ENCODE measurements at places on chromosomes 1 and 21. TPM values are rescaled to one million over a fixed set of nuclear protein-coding genes. Genes with fewer than 3 reads are reported as not detected.
A peak's percentile ranks its signal among the peaks of the same experiment; 100 is the strongest.

DNA sequence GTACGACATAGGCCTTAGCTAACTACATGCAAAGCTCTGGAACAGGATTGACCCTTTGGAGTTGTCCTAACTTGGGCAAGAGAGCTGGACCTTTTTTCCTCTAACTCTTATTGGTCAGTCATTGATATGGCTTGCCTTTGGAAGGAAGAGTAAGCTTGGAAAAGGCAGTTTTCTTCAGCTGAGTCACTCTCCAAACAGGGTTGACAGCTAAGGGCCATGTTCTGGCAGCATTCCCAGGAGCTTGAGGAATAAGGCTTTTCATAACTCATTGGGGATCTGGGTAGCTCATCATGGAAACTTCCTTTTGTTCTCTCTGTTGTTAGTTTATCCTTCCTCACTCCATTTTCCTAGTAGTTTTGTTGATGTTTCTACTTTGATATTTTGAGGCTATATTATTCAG is 14.5 kb upstream of the ERRFI1 start:
- no peak for DNase-seq

DNA sequence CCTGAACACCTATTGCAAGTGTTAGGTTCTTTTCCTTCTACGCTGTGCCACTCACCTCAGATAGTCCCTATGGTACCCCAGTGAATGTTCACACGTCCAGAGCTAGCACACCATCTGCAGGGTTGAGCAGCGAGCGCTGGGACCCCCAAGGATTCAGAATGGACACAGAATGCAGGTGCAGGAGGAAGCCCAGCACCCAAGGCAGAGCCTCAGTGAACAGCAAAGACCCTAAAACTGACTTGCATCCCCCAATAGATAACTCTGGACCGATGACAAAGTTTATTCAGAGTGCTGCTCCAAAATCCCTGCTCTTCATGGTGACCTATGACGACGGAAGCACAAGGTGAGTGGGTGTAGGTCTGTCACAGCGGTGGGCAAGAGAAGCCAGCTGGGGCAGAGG is 15.1 kb upstream of the MX2 start:
- no peak for DNase-seq

DNA sequence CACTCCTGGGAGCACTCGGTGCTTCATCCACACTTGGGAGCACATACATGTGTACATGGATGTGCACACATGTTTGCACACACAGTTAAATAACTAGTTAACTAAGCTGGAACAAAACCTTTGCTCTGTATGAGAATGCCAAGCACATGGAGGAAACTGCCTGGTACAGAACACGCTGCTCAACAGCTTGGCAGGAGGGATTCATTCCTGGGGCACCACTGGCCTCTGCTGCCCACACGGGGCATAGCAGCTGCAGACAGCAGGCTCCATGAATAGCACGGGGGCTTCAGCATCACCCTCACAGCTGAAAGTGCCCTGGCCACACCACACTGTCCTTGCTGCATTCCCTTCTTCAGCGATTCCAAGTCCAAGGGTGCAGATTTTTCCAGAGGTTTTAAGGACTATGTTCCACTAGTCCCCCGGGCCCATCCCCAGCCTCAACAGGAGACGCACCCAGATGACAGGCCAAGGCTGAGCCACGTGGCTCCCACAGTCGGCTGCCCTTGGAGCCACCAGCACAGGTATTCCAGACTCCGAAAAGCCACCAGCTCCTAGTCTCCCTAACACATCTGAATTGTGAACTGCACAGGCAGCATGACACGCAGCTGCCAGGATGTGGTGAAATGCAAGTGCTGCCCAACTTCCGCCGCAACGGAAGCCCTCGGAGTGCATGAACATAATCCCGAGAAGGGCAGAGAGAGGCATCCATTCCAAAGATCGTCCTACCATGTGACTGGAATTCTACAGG is 16.9 kb downstream of the NPHP4 start:
- peak; percentile 51 for DNase-seq

The ARID4B gene
- total RNA-seq, result 55.3 TPM

The C1QC gene
- total RNA-seq, result not detected

DNA sequence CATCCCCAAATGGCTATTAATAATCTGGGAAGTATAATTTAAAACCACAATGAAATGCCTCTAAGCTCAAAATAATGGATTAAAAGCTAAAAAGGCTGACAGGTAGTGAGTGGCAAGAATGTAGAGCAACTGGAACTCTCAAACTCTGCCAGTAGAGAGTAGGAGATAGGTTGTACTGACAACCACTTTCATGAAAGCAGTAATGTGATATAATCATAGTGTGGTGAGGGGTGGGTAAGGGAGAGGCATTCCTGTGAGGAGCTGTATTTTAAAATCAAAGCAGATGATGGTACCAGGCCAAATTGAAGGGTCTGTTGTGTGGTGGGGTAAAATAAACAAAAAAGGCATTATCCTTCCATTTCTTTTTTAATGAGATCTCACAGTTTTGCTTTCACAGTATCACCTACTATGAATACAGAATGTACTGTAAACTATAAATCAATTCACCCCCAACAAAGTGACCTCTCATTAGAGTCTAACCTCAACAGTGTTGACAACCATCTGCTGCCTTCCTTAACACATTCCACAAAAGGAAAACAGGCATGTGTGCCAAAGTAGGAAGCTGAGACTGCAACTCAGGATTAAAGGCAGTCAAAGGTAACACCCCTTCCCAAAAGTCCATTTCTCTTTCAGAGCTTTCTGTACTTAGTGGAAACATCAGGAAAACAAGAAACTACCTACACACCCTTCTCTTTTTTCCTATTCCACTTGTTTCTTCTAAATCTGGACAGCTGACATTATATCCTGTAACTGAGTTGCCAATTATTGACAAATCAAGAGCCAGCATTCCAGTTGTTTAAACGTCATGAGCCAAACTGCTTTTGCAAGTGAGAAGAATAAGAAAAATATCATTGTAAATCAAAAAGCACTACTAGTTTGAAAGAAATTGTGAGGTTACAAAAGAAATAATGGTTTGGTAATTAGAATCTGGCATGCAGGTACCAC is 130.8 kb downstream of the FAF1 start:
- no peak for DNase-seq

DNA sequence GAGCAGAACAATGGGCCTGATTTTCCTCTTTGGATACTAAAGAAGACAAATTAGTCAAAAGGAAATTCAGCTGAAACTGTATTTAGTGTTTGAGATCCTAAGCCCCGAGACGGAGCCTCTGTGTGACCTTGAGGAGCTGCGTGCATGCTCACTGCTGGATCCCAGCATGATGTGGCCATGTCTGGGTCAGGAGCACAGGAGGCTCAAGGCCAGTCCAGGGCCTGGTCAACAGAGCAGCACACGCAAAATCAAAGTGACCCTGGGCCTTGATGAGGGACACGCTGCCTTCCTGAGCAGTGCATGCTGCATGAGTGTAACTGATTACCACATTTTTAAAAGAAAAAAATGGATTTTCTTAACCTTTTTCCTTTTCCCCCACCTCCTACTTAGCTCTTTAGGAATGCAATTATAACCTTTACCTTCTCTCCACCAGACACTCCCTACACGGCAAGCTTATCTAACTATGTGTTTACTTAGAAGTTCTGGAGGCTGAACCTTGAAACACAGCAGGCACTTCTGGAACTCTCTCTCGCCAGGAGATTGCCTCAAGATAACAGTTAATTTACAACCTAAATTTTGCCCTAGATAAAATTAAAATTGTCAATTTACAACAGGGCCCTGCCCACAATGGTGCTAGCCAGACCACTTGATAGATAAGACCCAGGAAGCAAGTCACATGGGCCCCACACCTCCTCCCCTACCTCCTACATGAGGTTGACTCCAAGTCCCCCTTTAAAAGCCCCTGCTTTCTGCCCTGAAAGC is 144.6 kb downstream of the LRIG2 start:
- DNase-seq, result no peak

- no peak for DNase-seq
These were observed 54.6 kb downstream of the CDC7 start for GRCh38 chr1:91555074-91555730.

- no peak for DNase-seq
These were observed 32.3 kb downstream of the USH2A start for GRCh38 chr1:216390956-216391355.

The CYYR1 gene
- total RNA-seq, result 0.07 TPM

GRCh38 chr1:165235777-165236291 is 120.7 kb downstream of the LMX1A start:
- DNase-seq, result no peak

- no peak for DNase-seq
These were observed 3.9 kb upstream of the CNIH3 start for GRCh38 chr1:224612246-224612645.

GRCh38 chr1:206658264-206658980 is 23.1 kb downstream of the DYRK3 start:
- peak; percentile 48 for DNase-seq

DNA sequence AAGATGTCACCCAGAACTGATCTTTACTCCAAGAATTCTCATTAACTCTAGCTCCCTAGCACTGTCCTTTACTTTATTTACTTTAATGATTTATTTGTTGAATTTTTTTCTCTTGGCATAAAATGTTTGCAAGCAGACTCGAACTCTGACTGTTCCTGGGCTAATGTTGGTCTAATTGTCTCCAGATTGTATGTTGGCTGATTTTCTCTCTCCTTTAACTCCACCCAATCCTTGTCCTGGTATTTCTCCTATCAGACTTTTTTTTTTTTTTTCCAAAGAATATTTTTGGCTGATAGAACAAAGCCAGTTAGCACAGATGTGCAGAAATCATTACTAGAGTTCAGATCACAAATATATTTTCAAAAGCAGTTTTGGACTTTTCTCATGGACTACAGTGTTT is 82.6 kb downstream of the ATF6 start:
- DNase-seq, result no peak

- DNase-seq, result no peak
These were observed 16.2 kb downstream of the SYF2 start for GRCh38 chr1:25216123-25216522.

The STIL gene
- 27.6 TPM for total RNA-seq

- DNase-seq, result no peak
These were observed 110.1 kb upstream of the NRIP1 start for GRCh38 chr21:15174923-15175322.

The EVA1C gene
- total RNA-seq, result 8.4 TPM

The LEFTY1 gene
- not detected for total RNA-seq

Measured in activated T-helper 2 cell treated with anti-CD3 and anti-CD28 coated beads, Interferon-gamma antibody, Interleukin-2, Interleukin-4, amounts not matched to agents 10 μg/mL and 5 μg/mL and 100 μg/mL, durations not matched to agents 14 hours and 24 hours and 36 hours (primary cell).